Gastroesophageal sphincter (tissue), 4 donors: ENCODE measurements at places on chromosomes 12 and 14. TPM values are rescaled to one million over a fixed set of nuclear protein-coding genes. Genes with fewer than 3 reads are reported as not detected.
A peak's percentile ranks its signal among the peaks of the same experiment; 100 is the strongest.

DNA sequence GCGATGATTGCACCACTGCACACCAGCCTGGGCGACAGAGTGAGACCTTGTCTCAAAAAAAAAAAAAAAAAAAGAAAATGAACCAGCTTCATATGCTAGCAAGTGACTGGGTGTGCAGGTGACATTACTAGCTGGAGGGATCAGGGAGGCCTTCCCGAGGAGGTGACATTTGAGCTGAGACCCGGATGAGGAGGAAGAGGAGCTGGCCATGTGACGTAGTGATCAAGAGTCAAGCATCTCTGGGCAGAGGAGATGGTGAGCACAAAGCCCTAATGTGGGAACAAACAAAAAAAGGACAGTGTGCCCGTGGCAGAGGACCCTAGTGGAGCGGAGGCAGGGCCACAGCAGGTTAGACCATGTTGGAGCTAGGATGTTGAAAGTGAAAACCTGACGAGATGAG lies 3.5 kb upstream of the PTPN6 start:
- peaks cover 18% of the 10 kb centered on the region for H3K4me1 ChIP-seq
- H3K27me3 ChIP-seq, result no peaks in the 10 kb centered on the region
- peaks cover 21% of the 10 kb centered on the region for H3K36me3 ChIP-seq
- no peak overlapping the region for H3K4me3 ChIP-seq
- no peak overlapping the region for H3K27ac ChIP-seq

CRIP2 gene
- 165 TPM for total RNA-seq

RDH12 gene
- total RNA-seq, result 0.20 TPM

DNA sequence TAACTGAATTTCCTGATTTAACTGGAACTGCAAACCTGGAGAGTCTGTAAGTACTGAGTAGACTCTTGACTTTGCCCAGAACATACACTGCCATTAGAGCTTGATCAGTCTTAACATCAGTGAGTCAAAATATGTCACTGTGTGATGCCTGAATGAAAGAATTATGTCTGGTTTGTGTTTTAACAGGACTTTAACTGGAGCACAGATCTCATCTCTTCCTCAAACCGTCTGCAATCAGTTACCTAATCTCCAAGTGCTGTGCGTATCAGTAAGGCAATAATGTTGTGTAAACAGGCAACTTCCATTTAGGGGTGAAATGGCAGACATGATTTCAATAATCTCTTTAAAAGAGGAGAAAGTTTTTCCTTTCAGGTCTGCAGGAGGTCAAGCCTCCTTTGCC lies 97.0 kb downstream of the ZFC3H1 start:
- H3K4me1 ChIP-seq, result no peaks in the 10 kb centered on the region
- no peak overlapping the region for H3K4me3 ChIP-seq
- H3K27ac ChIP-seq, result no peak overlapping the region
- no peak for ATAC-seq
- peaks cover 8% of the 10 kb centered on the region for H3K27me3 ChIP-seq
- no peaks in the 10 kb centered on the region for H3K36me3 ChIP-seq

DNA sequence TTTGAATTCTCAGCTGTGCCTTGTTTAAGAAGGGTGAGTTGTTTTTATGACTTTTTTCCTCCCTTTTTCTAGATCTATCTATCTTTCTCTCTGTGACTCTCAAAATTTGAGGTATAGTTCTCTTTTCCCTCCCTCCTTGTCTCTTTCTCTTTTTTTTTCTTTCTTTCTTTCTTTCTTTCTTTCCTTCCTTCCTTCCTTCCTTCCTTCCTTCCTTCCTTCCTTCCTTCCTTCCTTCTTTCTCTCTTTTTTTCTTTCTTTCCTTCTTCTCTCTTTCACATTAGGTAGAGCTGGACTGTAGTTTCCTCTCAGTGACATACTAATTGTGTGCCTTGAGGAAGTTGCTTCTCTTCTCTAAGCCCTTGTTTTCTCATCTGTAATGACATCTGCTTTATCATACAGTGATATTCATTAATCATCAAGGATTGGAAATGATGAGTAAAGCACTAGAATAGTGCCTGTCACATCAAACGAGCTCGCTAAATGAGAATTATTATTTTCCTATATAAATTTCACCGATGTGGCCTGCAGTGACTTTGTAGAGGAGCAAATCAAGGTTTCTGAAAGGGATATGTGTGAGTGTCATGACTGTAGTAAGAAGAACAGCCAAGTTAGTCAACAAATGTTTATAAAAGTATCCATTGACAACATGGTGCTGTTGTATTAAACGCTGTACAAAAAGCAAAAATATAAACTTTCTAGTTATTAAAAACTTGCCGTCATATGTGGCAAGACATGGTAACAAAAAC lies 78.9 kb upstream of the SLC38A2 start:
- H3K27me3 ChIP-seq, result no peaks in the 10 kb centered on the region
- no peak overlapping the region for H3K4me3 ChIP-seq
- no peaks in the 10 kb centered on the region for H3K36me3 ChIP-seq
- no peak overlapping the region for H3K27ac ChIP-seq
- H3K4me1 ChIP-seq, result peaks cover 22% of the 10 kb centered on the region
- no peak for ATAC-seq

HRK gene
- 0.45 TPM for total RNA-seq

- H3K36me3 ChIP-seq, result no peaks in the 10 kb centered on the region
- H3K4me1 ChIP-seq, result no peaks in the 10 kb centered on the region
- no peak overlapping the region for H3K4me3 ChIP-seq
- H3K27me3 ChIP-seq, result no peaks in the 10 kb centered on the region
- ATAC-seq, result peak; percentile 16
- no peak overlapping the region for H3K27ac ChIP-seq
These were observed 279.6 kb downstream of the RERGL start for GRCh38 chr12:17810399-17810798.

NKX2-8 gene
- not detected for total RNA-seq

DNA sequence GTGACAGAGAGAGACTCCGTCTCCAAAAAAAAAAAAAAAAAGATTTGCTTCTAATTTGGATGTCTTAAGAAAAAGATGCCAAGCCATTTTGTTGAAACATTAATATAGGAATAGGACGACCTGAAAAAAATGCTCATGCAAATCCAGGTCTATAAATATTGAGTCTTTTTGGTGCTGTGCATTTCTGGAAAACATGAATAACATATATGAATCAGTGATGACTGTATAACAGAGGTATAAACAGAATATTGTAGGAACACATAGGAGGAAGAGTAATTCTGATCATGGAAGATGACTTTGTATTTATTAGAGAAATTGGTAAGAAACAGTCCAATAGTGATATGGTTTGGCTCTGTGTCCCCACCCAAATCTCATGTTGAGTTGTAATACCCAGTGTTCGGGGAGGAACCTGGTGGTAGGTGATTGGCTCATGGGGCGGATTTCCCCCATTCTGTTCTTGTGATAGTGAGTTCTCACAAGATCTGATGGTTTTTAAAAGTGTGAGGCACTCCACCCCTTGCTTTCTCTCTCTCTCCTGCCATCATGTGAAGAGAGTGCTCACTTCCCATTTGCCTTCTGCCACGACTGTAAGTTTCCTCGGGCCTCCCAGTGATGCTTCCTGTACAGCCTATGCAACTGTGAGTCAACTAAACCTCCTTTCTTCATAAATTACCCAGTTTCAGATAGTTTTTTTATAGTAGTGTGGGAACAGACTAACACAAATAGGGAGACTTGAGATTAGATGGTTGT lies 3.0 kb upstream of the SRSF5 start:
- peaks cover 11% of the 10 kb centered on the region for H3K4me1 ChIP-seq
- peaks cover 7% of the 10 kb centered on the region for H3K36me3 ChIP-seq
- H3K4me3 ChIP-seq, result no peak overlapping the region

FOXA1 gene
- not detected for total RNA-seq

DNA sequence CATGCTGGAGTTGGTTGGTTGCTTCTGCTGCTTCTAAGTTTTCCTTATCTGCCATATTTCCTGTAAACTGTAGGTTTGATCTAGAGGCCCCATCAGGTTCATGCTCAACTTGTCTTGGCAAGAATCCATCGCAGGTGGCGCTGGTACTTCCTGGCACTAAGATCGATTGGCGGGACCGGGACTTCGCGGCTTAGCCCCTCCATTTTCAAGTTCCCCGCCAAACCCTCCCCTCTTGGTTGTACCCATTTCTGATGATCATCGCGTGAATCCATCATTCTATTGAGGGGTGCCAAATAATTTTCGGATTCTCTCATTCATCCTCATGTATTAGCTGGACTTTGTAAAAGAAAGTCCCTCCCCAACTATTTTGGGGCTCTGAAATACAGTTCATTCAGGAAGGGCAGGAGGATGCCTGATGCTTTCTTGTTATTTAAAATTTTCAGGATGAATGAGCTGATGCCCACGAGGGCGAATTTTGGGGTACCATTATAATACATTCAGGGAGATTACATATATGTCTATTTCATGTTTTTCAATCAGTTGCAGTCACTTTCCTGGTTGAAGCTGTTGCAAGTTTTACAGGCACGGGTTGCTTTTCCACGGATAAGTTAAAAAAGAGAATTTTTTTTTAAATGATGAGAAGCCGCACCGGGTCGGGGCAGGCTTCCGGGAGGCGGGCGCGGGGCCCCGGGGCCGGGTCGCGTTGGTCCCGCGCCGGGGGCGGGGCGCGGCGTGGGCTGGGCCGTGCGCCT lies 395 bp upstream of the BRI3BP start:
- H3K27ac ChIP-seq, result no peak overlapping the region
- H3K36me3 ChIP-seq, result no peaks in the 10 kb centered on the region
- ATAC-seq, result peak; percentile 51
- H3K27me3 ChIP-seq, result no peaks in the 10 kb centered on the region

- no peak overlapping the region for H3K27ac ChIP-seq
- no peak for ATAC-seq
- H3K4me1 ChIP-seq, result no peaks in the 10 kb centered on the region
- H3K4me3 ChIP-seq, result no peak overlapping the region
- H3K27me3 ChIP-seq, result no peaks in the 10 kb centered on the region
These were observed 89.6 kb upstream of the ATF7IP start for GRCh38 chr12:14275886-14276285.

NFYB gene
- 90.5 TPM for total RNA-seq

DNA sequence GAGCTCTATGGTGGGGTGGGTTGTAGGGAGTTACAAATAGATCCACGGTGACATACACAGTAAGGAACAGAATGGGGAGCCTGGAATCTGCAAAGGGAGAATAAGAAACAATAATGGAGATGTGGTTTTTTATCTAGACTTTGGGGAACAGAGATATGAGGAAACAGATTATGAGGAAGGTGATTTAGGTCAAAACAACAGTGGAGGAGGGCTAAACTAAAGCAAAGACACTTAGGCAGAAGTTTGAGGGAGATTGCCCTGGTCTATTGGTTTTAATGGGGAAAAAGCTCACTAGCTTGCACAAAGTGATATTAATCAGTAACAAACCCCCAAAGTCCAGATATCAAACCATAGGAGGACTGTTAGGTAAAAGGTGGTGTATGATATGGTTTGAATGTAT lies 144.5 kb upstream of the DYRK2 start:
- H3K4me3 ChIP-seq, result no peak overlapping the region
- no peaks in the 10 kb centered on the region for H3K4me1 ChIP-seq
- no peaks in the 10 kb centered on the region for H3K36me3 ChIP-seq
- no peak for ATAC-seq
- no peaks in the 10 kb centered on the region for H3K27me3 ChIP-seq

GRCh38 chr12:2924019-2924418 lies 33.3 kb downstream of the TULP3 start:
- ATAC-seq, result no peak
- H3K27me3 ChIP-seq, result no peaks in the 10 kb centered on the region
- no peak overlapping the region for H3K27ac ChIP-seq
- H3K4me3 ChIP-seq, result no peak overlapping the region

DNA sequence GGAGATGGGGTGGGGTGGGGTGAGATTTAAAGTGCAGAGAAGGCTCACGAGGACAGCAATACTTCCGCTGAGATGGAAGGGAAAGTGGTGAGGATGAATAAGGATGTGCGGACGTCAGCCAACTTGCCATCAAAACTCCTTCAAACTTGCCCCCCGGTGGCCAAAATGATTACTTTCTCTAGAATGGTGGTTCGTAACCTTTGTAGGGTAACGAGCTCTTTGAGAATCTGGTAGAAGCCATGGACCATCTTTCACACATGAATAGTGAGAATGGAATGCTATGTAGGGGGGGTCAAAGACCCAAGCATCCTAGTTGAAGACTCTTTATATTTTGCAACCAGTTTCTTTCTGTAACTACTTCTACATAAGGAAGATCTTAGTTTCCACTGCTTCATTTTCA lies 245.9 kb upstream of the DDHD1 start:
- ATAC-seq, result no peak
- no peaks in the 10 kb centered on the region for H3K27me3 ChIP-seq
- H3K4me3 ChIP-seq, result no peak overlapping the region
- H3K27ac ChIP-seq, result no peak overlapping the region

- H3K27me3 ChIP-seq, result no peaks in the 10 kb centered on the region
- ATAC-seq, result no peak
- no peak overlapping the region for H3K27ac ChIP-seq
- H3K4me3 ChIP-seq, result no peak overlapping the region
- peaks cover 100% of the 10 kb centered on the region for H3K36me3 ChIP-seq
- no peaks in the 10 kb centered on the region for H3K4me1 ChIP-seq
These were observed 11.6 kb downstream of the EIF2B1 start for GRCh38 chr12:123621619-123622530.
